ENCODE measurements at places on chromosomes 7 and 10.

DNA sequence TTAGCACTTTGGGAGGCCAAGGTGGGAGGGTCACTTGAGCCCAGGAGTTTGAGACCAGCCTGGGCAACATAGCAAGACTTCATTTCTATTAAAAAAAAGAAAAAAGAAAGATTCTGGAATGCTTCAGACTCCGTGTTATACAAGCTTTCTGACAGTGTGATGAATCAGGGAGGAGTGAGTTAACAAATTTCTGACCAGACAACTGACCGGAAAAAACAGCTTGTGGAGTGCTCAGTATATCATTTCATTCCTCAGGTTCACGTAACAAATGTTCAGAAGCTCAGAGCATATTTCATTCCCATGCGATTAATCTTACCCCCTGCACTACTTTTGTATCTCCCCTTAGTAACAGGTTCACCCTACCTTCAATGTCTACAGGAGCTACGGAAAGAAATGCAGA lies 28.6 kb upstream of the TNPO3 start:
- no peak for DNase-seq

GRCh38 chr7:106347229-106347833 lies 62.5 kb upstream of the NAMPT start:
- no peak for DNase-seq

DNA sequence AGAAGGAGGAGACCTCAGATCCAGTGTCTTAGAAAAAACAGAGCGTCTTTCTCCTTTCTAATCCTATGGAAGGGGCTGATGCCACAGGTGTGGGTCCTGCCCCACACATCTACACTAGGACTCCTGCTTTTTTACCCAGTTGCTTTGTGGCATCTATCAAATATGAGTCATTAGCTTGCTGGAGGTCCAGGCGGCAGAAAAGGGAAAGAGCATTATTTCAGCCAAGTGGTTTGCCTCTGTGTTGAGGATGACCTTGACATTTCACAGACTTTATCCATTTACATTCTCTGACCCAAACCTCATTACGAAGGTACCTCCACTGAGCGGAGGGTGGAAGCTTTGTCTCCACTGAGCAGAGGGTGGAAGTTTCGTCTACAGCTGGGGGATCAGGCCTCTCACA lies 308.4 kb upstream of the KLF6 start:
- no peak for DNase-seq

- no peak for DNase-seq
Observed at GRCh38 chr10:110163192-110163773, 44.1 kb upstream of the MXI1 start.

DNA sequence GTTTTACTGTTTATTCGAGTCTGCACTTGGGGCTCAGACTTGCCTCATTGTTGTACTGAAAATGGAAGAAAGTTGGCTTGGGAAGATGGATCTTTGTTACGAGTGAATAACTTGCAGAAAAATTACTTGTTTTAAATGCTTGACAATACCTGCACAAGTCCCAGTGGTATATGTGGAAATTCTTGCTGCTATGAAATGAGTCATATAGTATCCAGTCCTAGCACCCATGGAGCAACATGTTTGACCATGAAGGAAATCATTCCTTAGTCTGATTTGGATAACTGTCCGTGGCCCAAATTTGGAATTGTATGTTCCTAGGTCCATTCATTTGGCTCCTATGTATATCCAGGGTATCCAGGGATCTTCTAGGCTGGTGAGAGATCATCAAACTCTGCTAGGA lies 1096.8 kb downstream of the KCNMA1 start:
- DNase-seq = no peak

- DNase-seq = no peak
Observed at GRCh38 chr10:24008164-24009091, 200.5 kb upstream of the KIAA1217 start.

DNA sequence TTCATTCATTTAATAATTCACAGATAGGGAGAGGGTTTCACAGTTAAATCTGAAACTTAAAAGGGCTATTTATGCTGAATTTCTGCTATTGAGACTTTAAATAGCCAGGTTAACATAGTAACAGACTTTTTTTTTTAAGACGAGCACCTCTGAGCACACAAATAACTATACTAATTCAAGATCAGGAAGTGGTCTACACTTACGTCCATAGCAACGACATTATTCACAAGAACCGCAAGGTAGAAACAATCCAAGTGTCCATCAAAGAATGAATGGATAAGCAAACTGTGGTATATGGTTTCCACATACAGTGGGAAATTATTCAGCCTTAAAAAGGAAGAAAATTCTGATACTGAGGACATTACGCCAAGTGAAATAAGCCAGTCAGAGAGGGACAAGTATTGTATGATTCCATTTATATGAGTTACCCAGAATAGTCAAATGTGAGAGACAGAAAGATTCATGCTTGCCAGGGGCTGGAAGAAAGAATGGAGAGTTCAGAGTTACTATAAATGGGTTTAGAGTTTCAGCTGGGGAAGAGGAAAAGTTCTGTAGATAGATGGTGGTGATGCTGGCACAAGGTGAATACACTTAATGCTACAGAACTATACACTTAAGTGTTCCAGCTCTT lies 140.3 kb upstream of the LAMB4 start:
- no peak for DNase-seq

GRCh38 chr10:76034353-76035205 lies 603.2 kb downstream of the LRMDA start:
- DNase-seq = no peak

- no peak for DNase-seq
Observed at GRCh38 chr7:23369100-23369499, 70.0 kb downstream of the MALSU1 start.

- DNase-seq = no peak
Observed at GRCh38 chr7:128738570-128739047, 550 bp upstream of the CALU start.

- no peak for DNase-seq
Observed at GRCh38 chr7:116228241-116228640, 17.9 kb downstream of the TES start.

DNA sequence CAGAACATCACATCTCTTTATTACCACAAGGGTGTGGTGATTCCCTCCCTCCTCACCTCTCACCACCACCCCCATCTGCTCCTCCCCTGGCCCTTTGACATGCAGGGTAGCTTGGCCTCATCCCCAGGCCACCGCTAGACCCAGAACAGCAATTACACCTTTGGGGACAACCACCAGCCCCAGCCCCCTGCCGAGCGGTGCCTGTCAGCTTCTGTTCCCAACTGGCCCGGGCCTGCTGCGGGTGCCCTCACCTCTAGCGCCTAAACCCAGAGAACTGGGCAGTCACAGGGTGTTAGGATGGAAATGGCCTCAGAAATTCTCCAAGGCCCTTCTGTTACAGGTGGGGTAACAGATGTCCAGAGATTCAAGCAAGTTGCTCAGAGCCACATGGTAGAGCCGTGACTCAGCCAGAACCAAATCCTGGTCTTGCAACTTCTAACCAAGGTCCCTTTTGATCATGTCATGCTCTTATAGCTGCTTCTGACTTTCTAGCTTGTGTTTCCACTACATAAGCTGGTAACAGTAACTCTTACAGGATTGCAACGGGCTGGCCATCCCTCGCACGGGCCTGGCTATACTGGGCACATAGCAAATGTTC lies 78.0 kb downstream of the PRKAG2 start:
- no peak for DNase-seq

DNA sequence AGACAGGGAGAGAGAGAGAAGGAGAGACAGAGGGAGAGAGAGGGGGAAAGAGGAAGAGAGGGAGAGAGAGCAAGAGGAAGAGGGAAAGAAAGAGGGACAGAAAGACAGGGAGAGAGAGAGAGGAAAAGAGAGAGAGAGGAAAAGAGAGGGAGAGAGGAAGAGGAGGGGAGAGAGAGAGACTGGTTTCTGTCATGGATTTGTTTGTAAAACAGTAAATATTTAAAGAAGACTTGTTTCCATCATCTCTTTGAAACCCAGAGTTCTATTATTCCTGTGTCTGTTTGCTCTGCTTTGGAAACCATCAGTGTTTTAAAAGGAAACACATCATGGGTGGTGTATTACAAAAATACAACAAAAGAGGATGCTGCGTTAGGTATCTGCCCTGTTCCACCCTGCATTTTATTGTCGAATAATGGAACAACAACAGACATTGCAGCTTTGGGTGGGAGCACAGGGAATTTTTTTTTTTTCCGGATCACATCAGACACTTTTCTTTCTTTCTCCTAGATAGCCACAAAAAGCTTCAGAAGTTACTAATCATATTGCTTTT lies 150.7 kb upstream of the RSU1 start:
- DNase-seq = no peak

- DNase-seq = no peak
Observed at GRCh38 chr7:21092766-21093702, 306.3 kb upstream of the SP8 start.

DNA sequence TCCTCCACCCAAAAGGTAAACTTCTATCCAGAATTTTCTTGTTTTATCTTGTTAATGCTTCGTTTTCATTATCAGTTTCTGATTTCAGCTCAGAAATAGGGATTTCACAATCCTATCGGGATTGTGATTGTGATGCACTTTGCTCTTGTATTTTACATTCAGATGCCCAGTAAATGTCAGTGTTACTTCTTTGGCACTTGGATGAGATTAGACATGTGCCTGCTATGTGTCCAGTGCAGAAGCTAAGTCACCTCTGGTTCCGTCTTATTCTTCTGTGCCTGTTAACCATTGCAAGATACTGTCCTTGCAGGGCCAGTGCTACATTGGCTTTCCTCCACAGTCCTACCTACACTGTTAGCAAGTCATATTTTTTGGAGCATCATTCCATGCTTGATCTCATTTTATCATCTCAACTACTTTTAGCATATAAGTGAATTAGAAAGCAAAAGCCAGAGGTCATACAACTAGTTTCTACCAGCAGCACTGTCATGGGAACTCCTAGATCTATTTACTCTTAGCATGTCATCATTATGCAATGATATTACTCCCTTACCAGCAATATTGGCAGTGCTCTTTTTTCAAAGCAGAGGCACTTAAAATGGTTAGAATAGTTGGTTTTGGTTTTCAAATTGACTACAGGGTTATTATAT lies 26.7 kb downstream of the ZNF277 start:
- no peak for DNase-seq

DNA sequence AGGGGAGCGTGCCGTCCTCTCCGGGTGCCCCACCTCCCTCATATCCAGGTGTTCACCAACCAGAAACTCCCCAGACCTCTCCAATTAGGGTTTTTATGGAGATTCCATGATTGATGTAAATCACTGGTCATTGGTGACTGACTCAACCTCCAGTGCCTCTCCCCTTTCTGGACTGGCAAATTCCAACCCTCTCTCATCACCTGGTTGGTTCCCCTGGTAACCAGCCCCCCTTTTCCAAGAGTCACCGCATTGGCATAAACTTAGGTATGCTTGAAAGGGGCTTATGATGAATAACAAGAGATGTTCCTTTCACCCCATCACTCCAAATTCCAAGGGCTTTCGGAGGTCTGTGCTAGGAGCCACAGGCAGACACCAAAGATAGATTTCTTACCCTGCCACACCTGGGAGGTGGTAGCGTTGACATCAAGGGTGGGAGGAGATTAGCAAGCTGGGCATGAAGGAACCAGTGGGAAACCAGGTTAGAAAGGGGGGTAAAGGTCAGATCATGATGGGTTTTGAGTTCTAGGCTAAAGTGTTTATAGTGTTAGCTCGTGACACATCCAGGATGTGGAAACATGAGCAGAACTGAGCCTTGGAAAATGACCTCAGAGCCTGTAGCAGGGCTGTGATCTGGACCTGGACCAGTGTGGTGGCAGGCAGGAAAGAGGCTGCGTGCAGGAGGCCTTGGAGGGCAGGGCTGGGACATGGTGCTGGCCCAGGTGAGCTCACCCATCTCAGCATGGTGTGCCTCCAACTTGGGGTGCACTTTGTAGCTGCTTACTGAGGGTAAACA lies 45.1 kb downstream of the CAMK1D start:
- no peak for DNase-seq

DNA sequence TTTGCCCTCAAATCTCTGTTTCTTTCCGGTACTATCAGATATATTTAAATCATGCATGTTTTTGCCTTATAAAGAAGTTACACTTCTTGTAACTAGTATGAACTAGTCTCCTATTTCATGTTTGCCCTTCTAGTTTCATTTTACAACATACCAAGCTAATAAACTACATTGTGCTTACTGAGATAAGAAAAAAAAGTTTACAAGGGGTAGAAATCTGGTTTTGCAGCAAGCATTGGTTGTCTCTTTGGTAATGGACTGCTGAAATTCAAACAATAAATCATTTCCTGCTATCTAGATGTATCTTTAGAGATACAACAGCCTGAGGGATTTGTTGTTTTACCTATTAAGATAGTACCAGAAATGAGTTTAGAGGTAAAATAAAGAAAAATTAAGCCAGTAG lies 18.8 kb downstream of the PTTG1IP2 start:
- no peak for DNase-seq

GRCh38 chr7:138602451-138602850 lies 98.7 kb downstream of the SVOPL start:
- no peak for DNase-seq

DNA sequence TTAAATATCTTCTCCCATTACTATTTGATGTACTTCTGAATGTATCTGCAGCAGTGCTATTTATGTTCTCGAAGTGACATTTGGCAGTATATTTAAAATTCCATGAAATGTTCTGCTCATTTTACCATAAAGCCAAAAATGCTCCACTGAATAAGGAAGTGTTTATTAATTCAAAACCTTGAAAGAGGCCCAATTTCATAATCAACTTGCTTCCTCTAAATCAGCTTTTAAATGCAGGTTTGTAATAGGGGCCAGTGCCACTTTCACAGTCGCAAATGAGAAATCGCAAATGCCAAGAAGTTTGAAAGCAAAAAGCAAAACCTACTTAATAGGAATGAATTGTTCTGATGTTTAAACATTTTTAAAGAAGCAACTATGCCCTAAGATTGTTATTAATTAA lies 11.4 kb downstream of the NHLRC2 start:
- no peak for DNase-seq

GRCh38 chr7:327233-327931 lies 37.4 kb downstream of the FOXL3 start:
- DNase-seq = no peak

DNA sequence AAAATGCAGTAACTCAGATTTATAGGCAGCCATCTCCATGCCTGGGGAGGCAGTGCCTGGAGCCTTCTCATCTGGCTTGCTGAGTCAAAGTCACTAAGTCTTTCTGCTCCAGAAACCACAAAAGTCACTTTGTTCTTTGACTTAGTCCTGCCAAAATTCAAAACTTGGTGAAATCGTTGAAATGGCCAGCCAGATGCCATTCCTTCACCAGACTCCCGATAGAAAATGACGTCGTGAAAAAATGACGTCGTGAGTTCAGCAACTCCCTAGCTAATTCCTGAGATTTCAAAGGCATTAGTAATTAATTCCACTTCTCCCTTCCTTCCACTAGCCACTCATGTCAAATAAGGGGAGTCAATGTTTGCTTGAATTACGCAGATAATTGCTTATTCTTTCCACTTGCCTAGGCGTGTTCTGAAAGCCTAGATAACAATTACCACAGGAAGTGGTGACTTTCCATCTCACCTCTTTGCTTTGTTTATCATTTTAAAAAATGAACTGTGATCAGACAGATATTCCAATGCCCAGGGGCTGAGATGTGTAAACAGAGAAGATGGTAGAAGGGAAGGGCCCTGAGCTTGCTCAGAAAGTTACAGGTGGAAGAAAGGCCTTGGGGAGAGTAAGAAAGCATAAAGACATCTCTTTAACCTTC lies 48.5 kb upstream of the OSBPL3 start:
- DNase-seq = peak; percentile 55
